ENCODE measurements at places on chromosomes 4 and X.

- no peak overlapping the region for H3K4me3 ChIP-seq
- no peaks in the 10 kb centered on the region for H3K27me3 ChIP-seq
- H3K4me1 ChIP-seq, result no peaks in the 10 kb centered on the region
- no peak for DNase-seq
- H3K36me3 ChIP-seq, result no peaks in the 10 kb centered on the region
Measured at GRCh38 chr4:76830964-76831703, 66.8 kb downstream of the SOWAHB start.

GRCh38 chr4:152039023-152039481 lies 278.2 kb upstream of the GATB start:
- peaks cover 3% of the 10 kb centered on the region for H3K4me1 ChIP-seq
- no peak for DNase-seq
- no peak overlapping the region for H3K4me3 ChIP-seq
- no peaks in the 10 kb centered on the region for H3K36me3 ChIP-seq

- H3K27me3 ChIP-seq, result peaks cover 4% of the 10 kb centered on the region
- no peak overlapping the region for H3K27ac ChIP-seq
- H3K4me1 ChIP-seq, result peaks cover 22% of the 10 kb centered on the region
- H3K36me3 ChIP-seq, result peaks cover 5% of the 10 kb centered on the region
Measured at GRCh38 chr4:7827566-7827965, 112.1 kb downstream of the AFAP1 start.

DNA sequence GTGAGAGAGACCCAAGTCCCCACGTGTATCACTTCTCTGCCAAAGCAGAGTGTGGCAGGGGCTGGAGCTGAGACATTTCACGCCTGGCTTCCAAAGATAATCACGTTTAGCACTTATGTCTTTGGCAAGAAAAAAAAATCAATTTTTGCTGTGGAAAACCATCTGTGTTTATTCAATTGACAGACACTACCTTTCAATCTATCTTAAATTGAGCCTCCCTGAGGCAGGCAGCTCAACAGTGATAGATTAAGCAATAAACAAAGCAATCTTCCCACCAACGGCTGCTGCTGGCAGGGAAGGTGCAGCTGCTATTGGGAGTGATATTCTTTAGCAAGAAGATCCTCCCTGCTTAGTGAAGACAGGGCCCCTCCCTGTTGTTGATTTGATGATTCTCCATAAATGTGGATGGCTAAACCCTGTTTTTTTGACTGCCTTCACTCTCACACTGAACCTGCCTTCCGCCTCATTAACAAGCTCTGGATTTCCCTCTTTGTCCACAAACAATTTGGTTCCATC lies 11.6 kb upstream of the MAGEB17 start:
- H3K4me3 ChIP-seq, result no peak overlapping the region
- H3K4me1 ChIP-seq, result no peaks in the 10 kb centered on the region
- no peak for DNase-seq
- H3K27me3 ChIP-seq, result peaks cover 3% of the 10 kb centered on the region

DNA sequence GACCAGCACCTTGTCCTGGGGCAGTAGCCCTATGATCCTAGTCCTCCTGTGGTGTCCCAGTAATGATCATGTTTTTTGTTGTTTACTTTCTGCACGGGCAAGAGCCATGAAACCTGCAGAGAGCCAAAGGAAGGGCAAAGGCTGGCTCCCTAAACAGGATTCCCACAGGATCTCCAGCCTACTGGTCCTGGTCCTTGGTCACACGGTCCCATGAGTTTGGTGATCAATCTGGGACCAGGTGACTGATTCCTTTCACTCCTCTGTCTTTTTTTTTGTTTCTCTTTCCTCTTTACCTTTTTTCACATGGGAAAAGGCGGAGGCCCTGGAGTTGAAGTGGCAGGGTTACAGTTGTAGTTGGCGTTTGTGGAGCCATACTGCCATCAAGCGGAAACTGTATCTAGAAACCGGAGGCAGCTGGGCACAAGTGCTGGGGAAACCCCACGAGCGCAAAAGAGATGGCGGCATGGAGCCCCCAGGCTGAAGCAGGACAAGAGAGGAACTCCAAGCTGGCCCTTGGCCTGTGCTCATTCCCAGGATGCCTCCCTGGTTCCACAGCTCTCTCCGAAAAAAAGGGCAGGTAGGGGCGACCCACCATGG lies 34.6 kb downstream of the NBDY start:
- DNase-seq, result peak; percentile 81
- H3K4me1 ChIP-seq, result peaks cover 61% of the 10 kb centered on the region
- no peak overlapping the region for H3K27ac ChIP-seq
- H3K36me3 ChIP-seq, result no peaks in the 10 kb centered on the region
- H3K27me3 ChIP-seq, result peaks cover 22% of the 10 kb centered on the region
- peak overlapping the region; percentile 94 for H3K4me3 ChIP-seq

DNA sequence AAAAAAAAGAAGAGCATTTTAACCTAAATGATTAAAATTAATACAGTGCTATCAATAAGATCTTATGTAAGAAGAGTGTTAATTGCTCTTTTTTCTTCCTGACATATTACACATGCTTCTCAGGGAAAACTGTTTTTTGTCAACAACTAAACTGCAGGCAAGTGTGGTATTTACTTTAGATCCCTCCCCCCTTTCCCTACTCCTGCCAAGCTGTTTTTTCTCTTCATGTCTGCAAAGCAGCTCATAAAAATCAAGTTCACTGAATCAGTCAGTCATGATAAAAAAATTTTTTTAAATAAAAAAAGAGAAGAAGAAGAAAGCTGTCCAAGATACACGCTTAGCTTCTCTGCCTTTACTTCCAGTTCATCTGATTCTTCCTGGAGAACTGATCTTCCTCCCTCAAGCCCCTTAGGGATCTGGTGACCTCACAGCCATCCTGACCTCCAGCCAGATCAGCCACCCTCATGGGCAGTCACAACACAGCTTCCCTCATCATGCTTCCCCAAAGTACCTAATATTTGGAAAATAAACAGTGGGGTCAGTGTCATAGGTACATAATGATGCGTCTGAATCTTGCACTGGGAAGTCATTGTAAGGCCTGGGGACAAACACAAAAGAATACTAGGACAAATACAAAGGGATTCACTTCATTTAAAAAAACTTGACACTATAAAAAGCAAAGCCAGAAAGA lies 87.0 kb downstream of the ZNF827 start:
- H3K27ac ChIP-seq, result no peak overlapping the region
- H3K4me3 ChIP-seq, result no peak overlapping the region
- peaks cover 2% of the 10 kb centered on the region for H3K27me3 ChIP-seq
- no peak for DNase-seq
- peaks cover 12% of the 10 kb centered on the region for H3K36me3 ChIP-seq
- peaks cover 11% of the 10 kb centered on the region for H3K4me1 ChIP-seq

DNA sequence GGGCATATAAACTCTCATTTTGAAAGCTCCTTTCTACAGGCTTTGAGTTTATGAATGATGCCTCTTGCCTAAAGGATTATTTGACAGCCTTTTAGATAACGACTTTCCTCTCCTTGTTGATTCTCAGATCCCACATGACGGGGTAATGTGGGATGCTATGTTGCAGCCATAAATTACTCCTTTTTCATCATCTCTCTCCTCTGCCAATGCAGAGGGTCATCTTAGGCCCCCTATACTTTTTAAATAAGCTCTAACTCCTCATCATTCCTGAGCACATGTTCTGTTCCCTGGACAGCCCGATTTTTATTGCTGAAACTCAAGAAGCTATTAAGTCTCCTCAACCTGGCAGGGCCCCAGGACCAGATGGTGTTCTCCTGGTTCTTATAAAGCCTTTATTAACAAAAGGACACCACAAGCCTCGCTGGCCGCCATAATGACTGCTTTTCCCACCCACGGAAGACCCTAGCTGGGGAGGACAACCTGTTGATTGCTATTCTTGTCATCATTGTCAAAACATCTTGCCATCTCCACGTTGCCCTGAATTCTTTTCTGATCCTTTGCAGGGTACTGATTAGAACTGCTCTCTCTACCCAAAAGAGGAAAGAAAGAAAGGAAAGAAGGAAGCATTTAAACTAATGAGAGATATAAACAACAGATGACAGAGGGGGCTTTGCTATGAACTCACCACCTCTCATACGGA lies 150.7 kb downstream of the DHX15 start:
- no peak overlapping the region for H3K27ac ChIP-seq
- peaks cover 1% of the 10 kb centered on the region for H3K27me3 ChIP-seq
- H3K4me1 ChIP-seq, result no peaks in the 10 kb centered on the region

GRCh38 chr4:70522626-70523025 lies 4.3 kb downstream of the AMTN start:
- H3K27me3 ChIP-seq, result no peaks in the 10 kb centered on the region
- no peak overlapping the region for H3K27ac ChIP-seq
- H3K36me3 ChIP-seq, result no peaks in the 10 kb centered on the region

DNA sequence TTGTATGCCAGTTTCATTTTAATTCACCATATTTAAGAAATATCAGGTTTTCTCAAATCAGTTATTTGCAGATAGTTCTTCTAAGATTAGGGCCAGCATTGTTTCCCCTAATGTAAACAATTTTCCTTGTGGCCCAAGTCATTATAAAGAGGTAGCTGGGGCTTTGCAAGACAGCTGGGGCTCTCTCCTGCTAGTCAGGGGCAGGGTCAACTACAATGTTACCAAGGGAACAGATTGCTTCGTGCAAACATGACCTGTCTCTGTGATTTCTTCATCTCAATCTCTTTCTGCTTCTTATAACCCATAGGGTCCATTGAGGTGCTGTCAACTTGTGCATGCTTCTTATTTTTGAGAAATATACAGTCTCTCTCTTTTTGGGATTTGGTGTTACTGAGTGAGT lies 12.1 kb downstream of the ARMCX6 start:
- no peak overlapping the region for H3K27ac ChIP-seq
- H3K27me3 ChIP-seq, result peaks cover 10% of the 10 kb centered on the region
- H3K4me3 ChIP-seq, result no peak overlapping the region
- H3K36me3 ChIP-seq, result no peaks in the 10 kb centered on the region
- DNase-seq, result no peak
- no peaks in the 10 kb centered on the region for H3K4me1 ChIP-seq

GRCh38 chr4:22130741-22131140 lies 182.2 kb upstream of the KCNIP4 start:
- H3K4me1 ChIP-seq, result no peaks in the 10 kb centered on the region
- no peak for DNase-seq
- no peaks in the 10 kb centered on the region for H3K36me3 ChIP-seq
- H3K4me3 ChIP-seq, result no peak overlapping the region

GRCh38 chrX:110669572-110669971 lies 126.0 kb downstream of the CHRDL1 start:
- no peaks in the 10 kb centered on the region for H3K27me3 ChIP-seq
- no peak overlapping the region for H3K4me3 ChIP-seq
- H3K27ac ChIP-seq, result no peak overlapping the region
- no peaks in the 10 kb centered on the region for H3K4me1 ChIP-seq
- no peaks in the 10 kb centered on the region for H3K36me3 ChIP-seq

- DNase-seq, result no peak
- H3K4me3 ChIP-seq, result no peak overlapping the region
- H3K36me3 ChIP-seq, result no peaks in the 10 kb centered on the region
- H3K4me1 ChIP-seq, result peaks cover 6% of the 10 kb centered on the region
- H3K27ac ChIP-seq, result no peak overlapping the region
- peaks cover 18% of the 10 kb centered on the region for H3K27me3 ChIP-seq
Measured at GRCh38 chrX:55695227-55696018, 22.1 kb upstream of the RRAGB start.

- H3K4me1 ChIP-seq, result no peaks in the 10 kb centered on the region
- H3K27me3 ChIP-seq, result peaks cover 2% of the 10 kb centered on the region
- no peak overlapping the region for H3K4me3 ChIP-seq
- H3K36me3 ChIP-seq, result no peaks in the 10 kb centered on the region
- no peak overlapping the region for H3K27ac ChIP-seq
- no peak for DNase-seq
Measured at GRCh38 chrX:21781525-21781924, 23.6 kb upstream of the SMPX start.

GRCh38 chr4:182875453-182876405 lies 41.5 kb downstream of the DCTD start:
- no peak for DNase-seq
- H3K4me1 ChIP-seq, result no peaks in the 10 kb centered on the region
- no peak overlapping the region for H3K4me3 ChIP-seq
- H3K36me3 ChIP-seq, result peaks cover 29% of the 10 kb centered on the region
- H3K27me3 ChIP-seq, result no peaks in the 10 kb centered on the region

GRCh38 chr4:110365761-110366160 lies 110.2 kb upstream of the ENPEP start:
- no peaks in the 10 kb centered on the region for H3K36me3 ChIP-seq
- DNase-seq, result no peak
- H3K27me3 ChIP-seq, result no peaks in the 10 kb centered on the region
- peaks cover 12% of the 10 kb centered on the region for H3K4me1 ChIP-seq
- no peak overlapping the region for H3K4me3 ChIP-seq
- H3K27ac ChIP-seq, result no peak overlapping the region

- no peaks in the 10 kb centered on the region for H3K4me1 ChIP-seq
- no peaks in the 10 kb centered on the region for H3K36me3 ChIP-seq
- no peak for DNase-seq
- no peak overlapping the region for H3K4me3 ChIP-seq
Measured at GRCh38 chrX:123399709-123400108, 215.6 kb downstream of the GRIA3 start.

All from immature natural killer cell (primary cell).